ENCODE measurements at places on chromosomes 5 and 9.

- H3K27me3 ChIP-seq, result no peaks in the 10 kb centered on the region
- DNase-seq, result no peak
- no peak overlapping the region for H3K27ac ChIP-seq
- H3K4me1 ChIP-seq, result no peaks in the 10 kb centered on the region
- H3K36me3 ChIP-seq, result no peaks in the 10 kb centered on the region
- no peak overlapping the region for H3K4me3 ChIP-seq
Measured at GRCh38 chr5:125883223-125883622, 540.0 kb upstream of the GRAMD2B start.

DNA sequence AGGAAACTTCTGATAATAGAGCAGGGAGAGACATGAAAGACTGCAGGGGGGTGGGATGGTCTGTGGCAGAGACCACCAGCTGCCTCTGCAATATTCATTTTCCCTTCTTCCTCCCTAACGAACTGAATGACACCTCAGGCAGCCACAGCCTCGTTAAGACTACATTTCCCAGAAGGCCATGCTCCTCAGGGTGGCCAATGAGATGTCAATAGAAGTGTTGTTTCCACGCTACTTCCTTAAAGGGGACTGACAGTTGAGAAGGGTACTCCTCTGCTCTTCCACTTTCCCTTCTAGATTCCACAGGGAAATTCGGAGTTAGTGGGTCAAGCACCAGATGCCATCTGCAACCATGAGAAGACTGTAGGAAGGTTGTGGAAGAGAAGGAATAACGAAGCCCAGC, 52.0 kb upstream of the DAPK1 start:
- peak; percentile 27 for DNase-seq
- no peaks in the 10 kb centered on the region for H3K36me3 ChIP-seq
- H3K27me3 ChIP-seq, result no peaks in the 10 kb centered on the region

GRCh38 chr9:109558718-109559151, 60.6 kb upstream of the PTPN3 start:
- no peak overlapping the region for H3K27ac ChIP-seq
- H3K36me3 ChIP-seq, result no peaks in the 10 kb centered on the region
- H3K27me3 ChIP-seq, result peaks cover 2% of the 10 kb centered on the region
- DNase-seq, result no peak
- peaks cover 40% of the 10 kb centered on the region for H3K4me1 ChIP-seq

DNA sequence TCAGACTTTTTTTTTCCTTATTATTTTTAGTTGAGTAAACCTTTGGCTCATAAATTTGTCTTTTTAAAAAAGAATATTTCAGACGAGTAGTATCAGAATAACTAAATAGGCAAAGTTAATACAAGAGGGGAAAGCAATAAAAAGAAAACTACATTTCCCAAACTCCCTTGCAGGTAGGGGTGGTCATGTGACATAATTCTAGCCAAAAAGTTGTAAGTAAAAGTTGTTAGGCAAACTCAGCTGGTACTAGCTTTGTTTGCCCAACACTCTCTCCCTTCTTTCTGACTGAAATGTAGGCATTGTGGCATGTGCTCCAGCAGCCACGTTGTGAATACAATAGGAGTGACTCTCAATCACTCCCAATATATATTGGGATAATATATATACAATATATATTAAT, 20.9 kb downstream of the GIN1 start:
- no peak overlapping the region for H3K4me3 ChIP-seq
- H3K36me3 ChIP-seq, result no peaks in the 10 kb centered on the region
- no peak for DNase-seq
- no peaks in the 10 kb centered on the region for H3K4me1 ChIP-seq
- no peak overlapping the region for H3K27ac ChIP-seq

DNA sequence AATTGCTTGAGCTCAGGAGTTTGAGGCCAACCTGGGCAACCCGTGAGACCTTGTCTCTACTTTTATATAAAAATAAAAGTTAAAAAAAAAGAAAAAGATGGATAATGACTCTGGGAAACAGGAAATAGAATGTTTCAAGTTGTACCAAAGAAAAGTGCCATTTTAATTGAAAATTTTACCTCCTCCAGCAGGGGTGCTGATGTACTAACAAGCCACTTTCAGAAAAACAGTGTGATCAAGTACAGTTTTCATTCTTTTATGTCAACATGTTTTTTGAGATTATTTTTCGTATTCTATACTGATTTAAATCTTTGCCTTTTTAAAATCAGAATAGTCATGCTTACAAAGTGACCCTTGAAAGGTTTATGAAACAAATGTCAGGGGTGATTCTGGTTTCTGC, 30.8 kb downstream of the F2R start:
- H3K4me1 ChIP-seq, result no peaks in the 10 kb centered on the region
- H3K27ac ChIP-seq, result no peak overlapping the region
- H3K4me3 ChIP-seq, result no peak overlapping the region
- DNase-seq, result no peak
- H3K36me3 ChIP-seq, result no peaks in the 10 kb centered on the region

DNA sequence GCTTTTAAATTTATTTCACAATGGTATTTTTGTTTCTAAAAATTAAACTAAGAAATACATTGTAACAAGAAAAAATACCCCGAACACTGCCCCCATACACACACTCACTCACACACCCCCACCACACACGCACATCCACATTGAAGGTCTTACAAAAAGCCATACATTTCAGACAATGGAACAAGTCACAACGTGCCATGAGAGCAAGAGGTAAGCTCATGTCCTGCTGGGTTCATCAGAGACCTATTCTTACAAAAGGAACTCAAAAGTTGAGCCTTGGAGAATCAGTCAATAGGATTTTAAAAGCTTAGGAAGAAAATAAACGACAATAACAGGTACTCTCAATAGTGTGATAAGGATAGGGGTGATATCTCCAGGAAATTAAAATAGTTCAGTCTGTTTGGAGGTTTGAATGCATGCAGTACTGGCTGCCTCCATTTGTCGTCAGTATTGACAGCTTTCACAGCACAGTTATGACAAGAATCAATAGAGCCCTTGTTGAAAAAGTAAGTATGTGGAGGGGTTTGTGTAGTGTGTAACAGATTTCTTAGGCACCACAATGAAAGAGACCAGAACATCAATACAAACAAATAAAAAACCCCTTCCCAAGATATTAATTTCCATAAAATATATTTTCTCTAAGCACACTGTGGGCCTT, 1826.2 kb upstream of the CDH6 start:
- H3K27me3 ChIP-seq, result peaks cover 3% of the 10 kb centered on the region
- no peaks in the 10 kb centered on the region for H3K36me3 ChIP-seq
- no peak for DNase-seq
- H3K27ac ChIP-seq, result no peak overlapping the region

GRCh38 chr5:1034421-1034905, 25.9 kb downstream of the NKD2 start:
- H3K27ac ChIP-seq, result no peak overlapping the region
- peaks cover 9% of the 10 kb centered on the region for H3K27me3 ChIP-seq
- H3K4me1 ChIP-seq, result no peaks in the 10 kb centered on the region

- H3K36me3 ChIP-seq, result peaks cover 9% of the 10 kb centered on the region
- DNase-seq, result no peak
- H3K27ac ChIP-seq, result peak overlapping the region; percentile 79
- H3K27me3 ChIP-seq, result peaks cover 5% of the 10 kb centered on the region
- peak overlapping the region; percentile 2 for H3K4me3 ChIP-seq
- peaks cover 66% of the 10 kb centered on the region for H3K4me1 ChIP-seq
Measured at GRCh38 chr5:88819301-88819999, 63.5 kb downstream of the MEF2C start.

GRCh38 chr5:64691291-64691690, 988 bp downstream of the SHISAL2B start:
- H3K4me1 ChIP-seq, result peaks cover 16% of the 10 kb centered on the region
- no peak for DNase-seq
- peaks cover 2% of the 10 kb centered on the region for H3K36me3 ChIP-seq

DNA sequence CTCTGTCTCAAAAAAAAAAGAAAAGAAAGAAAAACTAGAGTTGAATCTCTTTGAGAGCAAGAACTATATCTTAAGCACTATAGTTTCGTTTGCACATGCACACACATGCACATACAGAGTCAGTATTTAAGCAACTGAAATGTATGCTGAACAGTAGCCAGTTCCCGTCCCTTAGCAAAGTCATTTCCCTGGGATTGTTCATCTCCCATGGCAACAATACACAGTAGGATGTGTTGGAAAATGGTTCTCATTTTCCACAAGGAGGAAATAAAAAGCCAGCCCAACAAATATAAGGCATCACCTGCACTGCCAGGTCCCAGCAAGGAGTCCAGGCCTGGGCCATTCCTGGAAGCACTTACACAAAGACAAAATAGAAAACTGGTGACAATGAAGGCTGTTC, 4.2 kb upstream of the ZNF346 start:
- no peak for DNase-seq
- H3K4me3 ChIP-seq, result no peak overlapping the region
- H3K27ac ChIP-seq, result no peak overlapping the region
- H3K36me3 ChIP-seq, result no peaks in the 10 kb centered on the region
- H3K27me3 ChIP-seq, result peaks cover 4% of the 10 kb centered on the region
- peaks cover 12% of the 10 kb centered on the region for H3K4me1 ChIP-seq

DNA sequence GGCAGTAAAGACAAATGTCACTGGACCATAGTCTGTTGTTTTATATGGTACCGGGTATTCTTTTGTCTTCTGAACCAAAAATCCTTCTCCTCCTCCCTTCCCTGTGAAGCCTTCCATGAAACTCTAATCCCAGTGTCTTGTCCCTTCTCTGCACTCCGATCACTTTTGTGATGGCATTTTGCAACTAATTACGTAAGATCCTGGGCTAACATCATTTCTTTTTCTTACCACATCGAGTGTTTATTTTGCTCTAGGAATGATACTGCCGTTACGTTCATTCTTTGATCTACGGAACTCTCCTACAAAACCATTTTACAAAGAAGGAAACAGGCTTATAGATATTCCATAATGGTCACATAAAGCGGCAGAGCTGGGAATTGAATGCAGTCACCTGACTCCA, 33.7 kb downstream of the SNX18 start:
- H3K4me1 ChIP-seq, result no peaks in the 10 kb centered on the region
- H3K27me3 ChIP-seq, result peaks cover 6% of the 10 kb centered on the region
- H3K36me3 ChIP-seq, result no peaks in the 10 kb centered on the region
- no peak overlapping the region for H3K27ac ChIP-seq
- no peak overlapping the region for H3K4me3 ChIP-seq

DNA sequence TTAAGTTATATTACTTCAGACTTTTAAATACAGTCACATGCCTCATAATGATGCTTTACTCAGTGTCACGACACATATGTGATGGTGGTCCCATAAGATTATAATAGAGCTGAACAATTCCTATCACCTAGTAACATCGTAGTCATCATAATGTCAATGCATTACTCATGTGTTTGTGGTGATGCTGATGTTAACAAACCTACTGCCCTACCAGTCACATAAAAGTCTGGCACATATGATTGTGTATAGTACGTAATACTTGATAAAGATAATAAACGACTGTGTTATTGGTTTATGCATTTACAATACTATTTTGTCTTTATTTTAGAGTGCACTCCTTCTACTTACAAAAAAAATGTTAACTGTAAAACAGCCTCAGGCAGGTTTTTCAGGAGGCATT, 103.7 kb downstream of the PAM start:
- H3K27ac ChIP-seq, result no peak overlapping the region
- peaks cover 3% of the 10 kb centered on the region for H3K36me3 ChIP-seq
- H3K4me3 ChIP-seq, result no peak overlapping the region
- H3K27me3 ChIP-seq, result no peaks in the 10 kb centered on the region
- no peak for DNase-seq

DNA sequence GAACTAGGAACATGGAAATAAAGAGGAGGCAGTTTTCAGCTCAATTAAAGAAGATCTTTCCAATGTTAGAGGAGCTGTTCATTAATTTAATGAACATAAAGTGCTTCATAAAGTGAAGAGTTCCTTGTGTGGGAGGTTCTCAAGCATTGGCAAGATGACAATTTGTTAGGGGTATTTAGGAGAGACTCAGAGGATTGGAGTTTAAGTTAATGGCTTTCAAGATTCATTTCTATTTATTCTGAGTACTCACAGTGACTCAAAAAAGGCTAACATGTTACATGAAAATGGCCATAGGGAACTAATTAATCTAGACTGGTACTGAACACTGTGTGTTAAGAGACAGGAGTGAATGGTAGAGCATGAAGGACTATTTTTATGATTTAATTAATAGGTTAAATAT, 55.4 kb upstream of the CDH12 start:
- no peaks in the 10 kb centered on the region for H3K27me3 ChIP-seq
- DNase-seq, result no peak

- no peak for DNase-seq
- no peaks in the 10 kb centered on the region for H3K36me3 ChIP-seq
- H3K4me3 ChIP-seq, result no peak overlapping the region
- H3K27ac ChIP-seq, result no peak overlapping the region
- H3K4me1 ChIP-seq, result peaks cover 7% of the 10 kb centered on the region
Measured at GRCh38 chr9:99593610-99594009, 228.1 kb upstream of the NR4A3 start.
